ENCODE measurements at places on chromosomes 5 and 9. TPM values are rescaled to one million over a fixed set of nuclear protein-coding genes. Genes with fewer than 3 reads are reported as not detected.
A peak's percentile ranks its signal among the peaks of the same experiment; 100 is the strongest.

- DNase-seq = no peak
Measured at GRCh38 chr9:115071176-115071575, 46.8 kb downstream of the TNC start.

DNA sequence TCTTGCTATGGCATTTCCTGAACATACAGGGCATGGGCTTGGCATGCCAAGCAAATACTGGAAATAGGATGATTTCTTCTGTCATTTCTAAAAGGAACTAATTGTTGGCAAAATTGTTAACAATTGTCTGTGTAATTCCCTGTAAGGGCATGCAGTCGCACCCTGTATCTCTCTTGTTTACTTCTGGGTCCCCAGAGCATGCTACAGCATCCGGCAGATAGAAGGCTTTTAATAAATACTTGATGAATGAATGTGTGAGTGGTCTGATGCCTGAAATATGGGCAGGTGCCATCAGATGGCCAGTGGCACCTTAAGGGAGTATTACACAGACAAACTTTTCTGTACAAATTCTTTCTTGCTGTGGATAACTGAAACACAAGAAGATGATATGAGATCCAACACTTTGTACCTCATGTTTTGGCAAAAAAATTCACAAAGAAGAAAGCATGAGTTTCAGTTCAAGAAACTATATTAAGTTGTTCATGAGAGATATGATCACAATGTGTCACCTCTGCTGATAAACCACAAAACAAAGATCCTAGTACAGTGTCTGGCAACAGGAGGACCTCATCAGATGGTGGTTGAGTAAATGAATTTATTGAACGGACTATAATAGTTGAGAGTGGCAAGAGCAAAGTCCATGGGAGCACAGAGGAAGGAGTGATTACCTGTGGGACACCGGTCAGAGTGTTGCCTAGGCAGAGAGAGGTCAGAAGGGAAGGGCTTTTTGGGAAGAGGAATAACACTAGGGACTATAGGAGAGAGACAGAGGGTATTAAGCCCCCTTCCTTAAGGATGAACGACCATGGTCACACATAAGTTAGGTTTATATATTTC, 194.2 kb downstream of the ATP10B start:
- no peak for DNase-seq

DNA sequence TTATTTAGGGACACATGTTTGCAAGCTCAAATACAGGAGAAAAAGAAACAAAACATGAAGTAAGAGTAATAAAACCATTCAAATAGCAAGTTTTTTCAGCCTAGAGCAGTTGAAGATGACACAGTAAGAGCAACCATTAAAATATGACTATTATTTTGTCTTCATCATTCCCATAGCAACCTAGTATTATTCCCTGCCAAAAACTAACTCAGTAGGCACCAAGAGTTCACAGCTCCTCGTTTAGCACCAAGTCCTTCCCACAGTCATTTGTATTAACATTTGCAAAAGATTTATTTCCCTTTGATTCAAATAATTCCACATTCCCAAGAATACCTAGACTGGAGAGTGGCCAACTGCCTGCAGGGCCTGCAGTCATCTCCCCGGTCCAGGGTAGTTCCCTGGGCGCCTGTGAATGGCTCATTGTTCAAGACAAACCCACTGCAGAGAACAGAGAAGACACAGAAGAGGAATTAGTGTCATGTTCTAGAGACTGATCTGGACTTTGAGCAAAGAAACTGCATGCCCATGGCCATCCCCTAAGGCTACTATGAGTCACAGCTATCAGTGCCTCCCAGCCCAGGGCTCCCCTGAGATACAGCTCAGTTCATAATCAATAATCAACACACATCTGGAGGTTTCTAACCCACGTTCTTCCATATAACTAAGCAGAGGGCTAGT, 139.1 kb upstream of the MAP3K1 start:
- peak; percentile 26 for DNase-seq

- peak; percentile 72 for DNase-seq
Measured at GRCh38 chr9:3708751-3709150, 182.9 kb upstream of the RFX3 start.

DNA sequence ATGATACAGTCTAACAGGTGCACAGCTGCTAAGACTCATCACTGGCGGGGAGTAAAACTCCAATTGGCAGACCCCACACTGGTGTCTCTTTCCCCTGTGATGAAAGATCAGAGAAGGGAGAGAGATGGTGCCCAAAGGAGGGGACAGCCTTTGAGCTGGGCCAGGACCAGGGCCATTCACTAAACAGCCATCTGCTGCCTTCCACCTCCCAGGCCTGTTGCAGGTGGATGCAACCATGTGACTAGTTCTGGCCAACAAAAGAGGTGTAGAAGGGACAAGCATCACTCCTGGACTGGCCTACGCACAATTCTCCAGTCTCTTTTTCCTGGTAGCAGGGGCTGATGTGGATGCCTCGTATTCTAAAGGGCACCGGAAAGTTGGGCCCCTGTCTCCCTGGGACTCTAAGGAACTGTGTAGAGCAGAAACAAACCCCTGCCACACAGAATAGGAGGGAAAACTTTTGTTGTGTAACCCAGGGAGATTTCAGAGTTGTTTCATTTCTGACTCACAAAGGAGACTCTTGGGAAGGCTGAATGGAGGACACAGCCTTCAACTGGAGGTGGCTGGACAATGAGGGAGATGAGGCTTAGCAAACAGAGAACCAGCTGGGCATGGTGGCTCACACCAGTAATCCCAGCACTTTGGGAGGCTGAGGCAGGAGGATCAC, 26.9 kb downstream of the TNIP1 start:
- no peak for DNase-seq

The PROB1 gene
- total RNA-seq = not detected

The MTAP gene
- total RNA-seq = 25.4 TPM

The DDX4 gene
- total RNA-seq = not detected
